Sciatic nerve (tissue), 2 donors: ENCODE measurements at places on chromosomes 1 and 21. TPM values are rescaled to one million over a fixed set of nuclear protein-coding genes. Genes with fewer than 3 reads are reported as not detected.

Gene PRAMEF13
- not detected for total RNA-seq

Gene LYSMD1
- total RNA-seq = 10.6 TPM

Gene BARHL2
- not detected for total RNA-seq

Gene URB1
- 30.4 TPM for total RNA-seq

Gene PGBD5
- 6.6 TPM for total RNA-seq

Gene TTLL7
- total RNA-seq = 15.7 TPM

Gene OR2T33
- total RNA-seq = not detected

Gene KRTAP10-12
- not detected for total RNA-seq

Gene ADAM30
- total RNA-seq = not detected

Gene UBL4B
- total RNA-seq = not detected

Gene RNPEP
- total RNA-seq = 42.8 TPM

Gene FCRL4
- total RNA-seq = not detected

Gene CCDC27
- total RNA-seq = not detected

GRCh38 chr1:230277201-230278025, 148.7 kb downstream of the PGBD5 start:
- DNase-seq = peak; percentile 48

- DNase-seq = no peak
Measured at GRCh38 chr1:26598890-26599289, 69.3 kb downstream of the RPS6KA1 start.

DNA sequence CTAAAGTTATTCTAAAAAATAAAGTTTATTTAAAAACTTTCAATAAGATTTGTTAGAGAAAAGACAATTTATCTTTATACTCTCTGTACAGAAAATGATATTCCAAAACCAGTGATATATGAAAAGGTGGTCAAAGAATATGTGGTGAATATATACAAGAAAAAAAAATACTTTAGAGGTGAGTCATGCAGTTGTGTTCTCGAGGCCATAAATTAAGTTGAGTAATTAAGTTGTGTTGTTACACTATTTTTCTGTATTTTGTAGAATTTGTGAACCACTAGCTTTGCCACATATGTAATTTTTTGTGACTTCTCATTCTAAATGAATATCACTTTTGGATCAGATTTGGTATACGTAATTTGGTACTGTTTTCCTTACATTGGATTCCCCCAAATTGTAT, 23.6 kb upstream of the DUSP10 start:
- DNase-seq = no peak

DNA sequence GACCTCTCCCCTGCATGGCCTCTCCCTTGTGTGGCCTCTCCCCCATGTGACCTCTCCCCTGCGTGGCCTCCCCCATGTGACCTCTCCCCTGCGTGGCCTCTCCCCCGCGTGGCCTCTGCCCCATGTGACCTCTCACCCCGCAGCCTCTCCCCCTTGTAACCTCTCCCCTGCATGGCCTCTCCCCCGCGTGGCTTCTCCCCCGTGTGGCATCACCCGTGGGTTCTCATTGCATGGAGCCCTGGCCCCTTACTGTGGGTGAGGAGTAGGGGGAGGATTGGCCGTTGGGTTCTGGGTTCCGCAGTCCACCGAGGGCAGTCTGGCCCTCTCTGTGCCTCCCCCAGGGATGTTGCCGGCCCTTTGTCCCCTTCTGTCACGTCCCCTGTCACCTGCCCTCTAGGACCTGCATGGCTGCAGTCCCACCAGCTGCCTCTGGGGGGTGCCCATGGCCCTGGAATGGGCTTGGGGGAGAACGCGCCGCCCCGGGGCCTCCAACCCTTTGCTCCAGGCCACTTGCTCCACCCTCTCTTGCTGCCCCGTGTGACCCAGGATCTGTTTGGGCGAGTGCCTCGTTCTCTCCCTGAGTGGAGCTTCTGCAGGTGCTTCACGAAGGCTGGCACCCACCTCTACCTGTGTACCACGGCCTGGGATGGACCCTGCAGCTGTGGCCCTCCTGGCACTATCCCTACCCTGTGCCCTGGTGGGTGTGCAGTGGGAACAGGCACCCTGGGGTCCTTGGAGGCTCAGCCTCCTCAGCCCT, 21.3 kb downstream of the RRP1 start:
- DNase-seq = peak; percentile 94

DNA sequence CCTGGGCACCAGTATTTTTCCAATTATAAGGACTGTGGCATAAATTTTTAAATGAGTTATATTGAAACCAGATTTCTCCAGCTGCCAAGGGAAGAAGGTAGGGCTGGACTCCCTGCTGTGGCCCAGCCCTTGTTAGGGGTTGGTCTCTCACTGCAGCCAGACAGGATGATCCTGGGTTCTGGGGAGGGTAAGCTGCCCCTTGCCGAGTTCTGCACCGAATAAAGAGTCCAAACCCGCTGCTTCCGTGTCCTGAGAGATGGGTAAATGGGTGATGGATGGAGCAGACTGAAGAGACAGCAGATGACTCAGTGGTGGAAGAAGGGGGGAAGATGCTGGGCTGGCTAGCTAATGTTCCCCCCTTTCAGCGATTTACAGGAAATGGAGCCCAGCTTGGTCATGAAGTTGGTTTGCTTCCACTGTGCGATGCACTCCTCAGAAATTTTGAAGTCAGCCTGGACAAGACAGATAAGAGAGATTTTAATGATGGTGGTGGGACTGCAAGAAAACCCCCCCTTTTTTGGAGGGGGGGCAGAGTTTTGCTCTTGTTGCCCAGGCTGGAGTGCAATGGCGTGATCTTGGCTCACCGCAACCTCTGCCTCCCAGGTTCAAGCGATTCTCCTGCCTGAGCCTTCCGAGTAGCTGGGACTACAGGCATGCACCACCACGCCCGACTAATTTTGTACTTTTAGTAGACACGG, 41.4 kb downstream of the YARS1 start:
- DNase-seq = no peak

DNA sequence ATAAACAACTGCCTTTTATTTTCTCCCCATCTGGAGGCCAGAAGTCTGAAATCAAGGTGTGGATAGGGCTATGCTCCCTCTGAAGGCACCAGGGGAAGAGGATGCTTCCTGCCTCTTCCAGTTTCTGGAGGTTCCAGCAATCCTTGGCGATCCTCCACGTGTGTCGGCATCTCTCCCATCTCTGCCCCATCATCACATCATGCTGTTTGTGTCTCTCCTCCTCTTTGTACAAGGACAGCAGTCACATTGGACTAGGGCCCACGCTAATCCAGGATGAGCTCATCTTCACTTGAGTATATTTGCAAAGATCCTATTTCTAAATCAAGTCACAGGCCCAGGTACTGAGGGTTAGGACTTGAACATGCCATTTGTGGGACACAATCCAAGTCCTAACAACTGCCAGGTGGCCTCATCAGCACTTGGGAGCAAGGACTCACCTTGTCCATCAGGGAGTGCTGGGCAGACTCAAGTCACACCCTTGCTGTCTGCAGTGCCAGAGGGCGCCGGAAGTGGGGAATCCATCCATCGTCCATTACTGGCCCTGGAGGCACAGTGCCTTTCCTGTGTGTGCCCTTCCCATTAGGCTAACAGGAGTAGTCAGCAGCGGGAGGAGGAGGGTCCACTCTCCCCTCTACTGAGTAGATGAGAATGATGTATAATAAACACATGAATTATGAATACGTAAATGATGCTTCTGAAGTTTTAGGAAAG, 185.4 kb upstream of the AJAP1 start:
- no peak for DNase-seq

GRCh38 chr1:116154536-116154935, 43.3 kb downstream of the MAB21L3 start:
- no peak for DNase-seq

DNA sequence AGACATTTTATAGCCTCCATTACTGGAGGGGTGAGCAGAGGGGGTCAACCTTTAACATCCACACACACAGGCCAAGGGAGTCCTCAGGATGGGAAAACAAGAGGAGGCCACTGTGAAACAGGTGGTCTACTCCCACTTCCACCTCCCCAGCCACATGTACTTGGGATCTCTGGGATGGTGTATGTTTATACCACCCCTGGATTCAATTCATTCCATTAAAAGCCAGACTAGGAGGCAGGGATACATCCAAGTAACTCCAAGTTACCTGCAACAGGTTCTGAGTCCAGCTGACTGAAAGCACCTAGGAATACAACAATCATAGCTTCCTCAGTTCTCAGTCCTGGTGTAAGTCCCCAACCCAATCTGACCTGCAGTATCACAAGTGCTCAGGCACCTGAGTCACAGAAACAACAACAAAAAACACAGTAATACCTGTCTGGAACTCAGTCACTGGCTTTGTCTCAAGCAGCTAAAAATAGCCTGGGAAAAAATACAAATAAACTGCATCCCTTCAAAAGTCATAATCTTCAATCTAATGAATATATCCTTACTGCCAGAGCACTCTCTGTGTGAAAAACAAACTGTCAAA, 9.8 kb downstream of the ERI3 start:
- DNase-seq = no peak

DNA sequence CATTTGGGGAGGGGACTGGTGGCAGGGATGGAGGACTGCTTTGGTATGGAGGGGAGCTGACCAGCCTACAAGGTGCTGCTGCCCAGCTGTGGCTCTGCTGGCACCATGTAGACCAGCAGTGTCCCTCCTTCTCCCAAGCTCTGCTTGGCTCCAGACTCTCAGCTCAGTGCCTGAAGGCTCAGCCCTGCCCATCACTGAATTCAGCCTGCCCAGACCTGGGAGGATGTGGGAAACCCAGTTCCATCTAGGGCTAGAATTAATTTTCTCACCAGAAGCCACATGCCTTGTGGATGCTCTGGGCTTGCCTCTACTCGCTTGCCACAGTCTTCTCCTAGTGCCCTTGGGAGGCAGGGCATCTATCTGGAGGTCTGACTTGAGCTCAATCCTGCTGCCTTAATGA, 195.0 kb upstream of the EDN2 start:
- no peak for DNase-seq

GRCh38 chr1:168288311-168289052, 7.8 kb downstream of the TBX19 start:
- no peak for DNase-seq

GRCh38 chr1:51661081-51661518, 44.2 kb downstream of the OSBPL9 start:
- DNase-seq = no peak

- no peak for DNase-seq
Measured at GRCh38 chr1:216643176-216643575, 80.1 kb downstream of the ESRRG start.

DNA sequence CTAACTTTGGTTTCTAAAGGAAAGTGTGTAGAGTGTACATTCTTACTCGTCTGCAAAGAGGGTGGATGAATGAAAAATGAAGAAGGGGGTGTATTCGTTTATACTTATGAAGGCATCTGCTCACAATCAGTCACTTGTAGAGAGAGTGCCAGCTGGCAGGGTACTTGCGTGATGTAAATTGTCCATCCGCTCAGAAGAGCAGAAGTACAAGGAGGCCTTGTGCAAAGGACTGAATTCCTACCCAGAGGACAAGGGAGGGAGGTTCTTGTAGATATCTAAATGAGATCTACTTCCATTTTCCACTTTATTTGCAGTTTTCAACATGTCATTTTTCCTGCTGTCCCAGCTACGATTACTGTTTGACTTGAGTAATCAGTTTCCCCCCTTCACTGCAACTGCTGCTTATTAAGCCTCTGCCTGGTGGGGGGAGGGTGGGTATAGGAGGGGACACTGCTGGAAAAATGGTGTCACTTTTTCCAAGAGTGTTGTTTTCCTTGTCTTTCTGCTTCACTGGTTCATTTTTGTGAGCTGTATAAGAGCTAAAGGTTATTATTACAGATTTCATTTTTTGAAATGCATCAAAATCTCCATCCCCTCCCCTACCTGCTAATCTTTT, 67.3 kb downstream of the LAMC1 start:
- DNase-seq = peak; percentile 71

- DNase-seq = no peak
Measured at GRCh38 chr21:18049461-18049860, 195.2 kb upstream of the CHODL start.

DNA sequence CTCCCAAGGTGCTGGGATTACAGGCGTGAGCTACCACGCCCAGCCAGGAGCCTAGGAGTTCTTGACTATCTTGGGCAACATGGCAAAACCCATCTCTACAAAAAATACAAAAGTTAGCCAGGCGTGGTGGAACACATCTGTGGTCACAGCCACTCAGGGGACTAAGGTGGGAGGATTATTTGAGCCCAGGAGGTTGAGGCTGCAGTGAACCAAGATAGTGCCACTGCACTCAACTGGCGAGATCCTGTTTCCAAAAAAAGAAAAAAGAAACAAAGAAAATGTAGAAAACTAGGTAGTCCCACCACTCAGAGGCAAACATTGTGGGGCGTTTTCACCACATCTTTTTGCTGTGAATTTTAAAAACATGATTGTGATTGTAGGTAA, 141.3 kb downstream of the ZZZ3 start:
- no peak for DNase-seq

- DNase-seq = no peak
Measured at GRCh38 chr1:28064064-28064463, 24.3 kb downstream of the EYA3 start.

- DNase-seq = peak; percentile 82
Measured at GRCh38 chr1:82464362-82465001, 663.7 kb downstream of the ADGRL2 start.

- DNase-seq = no peak
Measured at GRCh38 chr1:54403405-54403804, 2.8 kb downstream of the SSBP3 start.

GRCh38 chr1:160271025-160271424, 8.7 kb upstream of the DCAF8 start:
- no peak for DNase-seq

DNA sequence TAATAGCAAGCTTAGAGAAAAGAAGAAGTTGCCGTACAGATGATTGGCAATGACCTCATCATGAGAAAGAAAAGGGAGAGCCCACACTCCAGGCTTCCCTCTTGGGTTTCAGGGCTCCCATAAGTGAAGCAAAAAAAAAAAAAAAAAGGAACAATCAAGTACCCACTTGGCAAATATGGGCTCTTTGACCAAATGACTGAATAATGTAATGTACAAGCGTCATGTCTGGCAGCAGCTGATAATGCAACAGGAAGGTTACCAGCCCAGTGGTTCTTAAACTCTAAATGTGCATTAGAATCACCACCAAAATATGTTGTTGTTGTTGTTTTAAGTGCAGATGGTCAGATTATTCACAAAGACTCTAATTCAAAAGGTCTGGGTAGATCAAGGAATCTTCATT, 13.5 kb downstream of the TNFSF4 start:
- DNase-seq = no peak

- DNase-seq = peak; percentile 88
Measured at GRCh38 chr1:150976879-150977694, 2.5 kb upstream of the CERS2 start.

DNA sequence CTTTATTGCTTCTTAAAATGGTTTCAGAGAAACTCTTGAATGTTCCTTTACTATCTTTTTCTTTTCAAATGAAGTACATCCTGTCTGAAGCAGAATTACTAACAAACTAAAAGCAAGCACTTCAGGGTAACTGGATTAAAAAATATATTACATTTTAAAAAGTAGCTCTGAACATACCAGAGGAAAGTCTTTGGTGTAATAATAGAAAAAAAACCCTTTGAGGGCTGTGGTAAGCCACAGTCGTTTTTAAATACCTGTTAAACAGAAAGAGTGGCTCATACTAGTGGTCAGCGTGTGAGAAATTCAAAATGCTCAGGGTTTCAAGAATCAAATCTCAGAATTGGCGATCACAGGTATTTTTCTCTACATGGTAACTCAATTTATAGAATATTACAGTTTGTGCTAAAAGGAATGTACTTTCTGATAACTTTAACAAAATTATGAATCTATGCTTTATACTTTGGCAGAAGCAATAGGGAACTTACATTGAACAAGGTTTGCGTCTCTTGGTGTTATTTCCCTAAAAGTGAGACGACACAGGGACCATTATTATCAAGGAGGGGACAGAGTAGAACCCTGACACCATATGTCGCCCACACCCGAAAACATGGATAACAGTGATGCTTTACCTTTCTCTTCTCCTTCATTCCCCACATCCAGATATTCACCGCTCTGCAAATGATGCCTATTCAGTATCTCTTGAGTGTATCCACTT, 97.0 kb upstream of the DPH5 start:
- no peak for DNase-seq

- no peak for DNase-seq
Measured at GRCh38 chr1:35261412-35262120, 6.9 kb upstream of the ZMYM4 start.
